ENCODE measurements at places on chromosomes 2 and 18.
A peak's percentile ranks its signal among the peaks of the same experiment; 100 is the strongest.

DNA sequence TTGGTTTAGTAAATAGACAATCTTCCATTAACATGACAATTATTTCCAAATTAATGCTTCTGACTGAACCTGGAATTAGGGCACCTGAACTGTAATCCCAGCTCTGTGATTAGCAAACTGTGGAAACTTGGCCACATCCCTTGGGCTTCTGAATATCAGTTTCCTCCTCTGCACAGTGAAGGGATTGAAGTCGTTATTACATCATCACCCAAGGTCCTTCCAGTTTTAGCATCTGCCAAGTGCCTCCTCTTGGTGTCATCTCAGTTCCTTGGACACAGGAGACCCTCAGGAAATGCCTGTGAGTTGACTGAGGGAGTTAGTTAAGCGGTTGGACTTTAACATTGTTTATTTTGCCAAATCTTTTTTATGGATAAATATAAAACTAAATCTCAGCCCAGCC is 64.8 kb downstream of the MOGAT1 start:
- DNase-seq = peak; percentile 36

DNA sequence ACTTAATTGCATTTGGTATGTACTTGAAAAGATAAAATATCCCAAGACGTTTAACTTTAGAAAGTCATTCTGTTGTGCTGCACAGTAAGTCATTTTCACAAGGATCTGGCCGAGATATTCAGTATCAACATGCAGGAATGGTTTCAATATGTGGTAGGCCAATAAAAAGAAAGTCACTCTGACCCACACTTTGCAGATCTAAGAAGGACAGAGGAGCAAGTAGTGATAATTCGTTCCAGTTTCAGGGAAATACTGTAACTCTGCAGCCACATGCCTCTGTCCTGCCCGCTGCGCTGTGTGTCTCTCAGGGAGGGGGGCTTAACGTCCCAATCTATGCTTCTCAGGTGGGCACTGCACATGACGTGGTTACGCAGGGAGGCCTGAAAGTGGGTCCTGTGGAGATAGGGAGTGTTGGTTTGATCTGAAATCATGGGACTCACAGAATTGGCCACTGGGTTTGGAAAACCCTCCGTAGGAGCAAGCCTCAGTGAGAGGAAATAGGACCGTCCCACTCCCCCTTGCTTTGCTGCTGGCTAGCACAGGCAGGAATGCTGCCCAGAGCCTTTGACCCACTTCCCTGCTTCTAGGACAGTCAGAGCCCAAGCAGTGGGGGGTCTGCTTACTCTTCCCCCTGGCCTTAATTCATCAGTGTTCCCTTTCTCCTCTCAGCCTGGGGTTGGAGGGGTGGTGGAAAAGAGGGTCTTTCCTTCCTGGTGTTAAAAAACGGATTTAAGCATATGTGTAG is 314.7 kb upstream of the SPRED2 start:
- DNase-seq = no peak

- DNase-seq = no peak
Observed at GRCh38 chr2:225597911-225598310, 198.4 kb downstream of the NYAP2 start.

GRCh38 chr2:215493376-215493775 is 57.5 kb upstream of the FN1 start:
- DNase-seq = no peak

GRCh38 chr2:20107776-20108175 is 56.3 kb upstream of the LAPTM4A start:
- DNase-seq = no peak

GRCh38 chr2:121189011-121189410 is 96.0 kb downstream of the TFCP2L1 start:
- DNase-seq = no peak

- peak; percentile 22 for DNase-seq
Observed at GRCh38 chr2:180322781-180323180, 315.7 kb upstream of the CWC22 start.

GRCh38 chr2:175523001-175523400 is 341.5 kb upstream of the ATP5MC3 start:
- DNase-seq = no peak

- DNase-seq = no peak
Observed at GRCh38 chr2:161965994-161966393, 108.0 kb downstream of the DPP4 start.

DNA sequence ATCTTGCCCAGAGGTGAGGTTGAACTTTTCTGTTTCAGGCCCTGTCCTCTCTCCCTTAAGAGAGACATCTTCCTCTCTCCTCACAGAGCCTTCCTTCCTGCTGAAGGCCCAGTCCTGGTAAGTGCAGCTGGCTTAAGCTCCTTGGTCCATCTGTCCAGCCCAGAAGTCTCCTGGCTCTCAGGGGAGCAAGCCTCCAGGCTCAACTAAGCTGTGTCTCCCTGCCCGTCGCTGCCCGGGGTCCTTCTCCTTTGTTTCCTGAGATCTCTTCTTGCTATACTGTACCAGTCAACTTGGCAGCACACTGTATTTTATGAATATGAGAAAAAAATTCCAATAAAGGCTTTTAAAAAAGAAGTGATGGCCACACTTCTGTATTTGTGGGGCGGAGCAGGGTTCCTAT is 77.4 kb downstream of the KCNF1 start:
- no peak for DNase-seq

Measured in GM03348 (cell line).